NCI-H774 (cell line): ENCODE measurements at places on chromosomes 3 and 15.

DNA sequence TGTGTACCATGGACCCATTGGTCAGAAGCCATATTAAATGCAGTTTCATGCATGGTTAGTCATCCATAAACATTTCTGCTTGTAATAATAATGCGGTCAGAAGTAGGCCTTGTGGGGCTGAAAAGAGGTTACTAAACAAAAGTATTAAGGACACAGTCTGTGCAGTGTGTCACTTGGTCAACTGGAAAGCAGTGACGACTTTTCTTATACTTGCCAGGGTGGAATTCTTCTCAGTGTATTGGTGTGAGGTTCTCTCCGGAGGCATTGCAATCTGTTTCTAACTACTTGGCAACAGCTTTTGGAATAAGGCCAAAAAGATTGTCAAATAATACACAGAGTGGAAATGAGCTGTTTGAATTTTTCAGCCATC lies 46.8 kb downstream of the CHL1 start:
- no peak for DNase-seq

DNA sequence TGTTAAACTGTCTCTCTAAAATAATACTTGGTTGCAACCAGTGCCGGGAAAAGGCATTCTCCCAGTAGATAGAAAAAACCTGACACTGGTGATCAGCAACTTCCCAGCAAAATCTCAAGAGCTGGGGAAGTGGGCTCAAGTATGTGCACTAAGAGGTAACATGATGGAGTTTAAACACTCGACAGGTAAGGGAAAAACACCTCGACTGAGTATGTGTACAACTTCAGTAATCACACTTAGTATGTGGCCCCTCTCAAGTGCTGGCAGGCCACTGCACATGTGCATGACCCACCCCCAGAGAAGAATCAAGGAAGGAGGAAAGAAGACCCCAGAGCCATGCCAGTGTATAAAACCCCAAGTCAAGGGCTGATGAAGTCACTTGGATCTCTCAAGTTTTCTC lies 27.4 kb downstream of the SPESP1 start:
- DNase-seq, result no peak

GRCh38 chr3:45635475-45636256 lies 41.1 kb downstream of the LIMD1 start:
- no peak for DNase-seq

GRCh38 chr3:13567684-13568514 lies 19.0 kb downstream of the FBLN2 start:
- no peak for DNase-seq

DNA sequence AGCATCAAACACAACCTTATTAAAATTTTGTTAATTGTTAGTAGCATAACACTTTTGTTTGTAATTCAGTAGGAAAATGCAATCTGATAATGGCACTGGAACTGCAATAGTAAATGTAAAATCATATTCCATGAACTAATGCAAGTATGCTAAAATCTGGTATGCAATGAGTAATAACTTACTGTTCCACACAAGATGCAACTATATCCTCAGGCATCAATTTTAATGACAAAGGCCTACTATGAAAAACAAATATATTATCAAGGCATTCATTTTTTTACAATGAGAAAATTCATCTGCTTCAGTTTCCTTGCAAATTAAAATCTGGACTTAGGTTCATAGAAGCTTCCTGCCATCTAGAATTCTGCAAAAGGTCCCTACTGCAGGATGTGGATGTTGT lies 1.4 kb upstream of the NSMCE3 start:
- DNase-seq, result no peak

GRCh38 chr3:20100151-20100550 lies 59.9 kb downstream of the KAT2B start:
- DNase-seq, result no peak

- DNase-seq, result no peak
Observed at GRCh38 chr3:82741346-82741745, 979.9 kb upstream of the GBE1 start.

DNA sequence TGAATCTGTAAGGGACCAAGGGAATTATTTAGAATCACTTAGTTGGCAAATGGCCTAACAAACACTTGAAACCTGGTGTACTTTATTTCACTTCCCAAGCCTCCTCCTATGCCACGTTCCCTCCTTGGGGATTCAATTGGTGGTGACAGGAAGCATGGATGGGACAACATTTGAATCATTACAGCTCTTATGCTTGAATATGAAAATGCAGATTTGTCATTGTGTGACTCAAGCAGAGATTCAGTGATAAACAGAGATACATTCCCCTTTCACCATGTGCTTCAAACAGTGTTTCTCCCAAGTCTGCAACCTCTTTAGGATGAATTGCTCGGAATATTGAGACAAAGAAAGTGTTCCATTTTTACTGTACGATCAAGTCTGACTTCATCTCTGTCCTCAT lies 32.7 kb upstream of the MED12L start:
- no peak for DNase-seq

DNA sequence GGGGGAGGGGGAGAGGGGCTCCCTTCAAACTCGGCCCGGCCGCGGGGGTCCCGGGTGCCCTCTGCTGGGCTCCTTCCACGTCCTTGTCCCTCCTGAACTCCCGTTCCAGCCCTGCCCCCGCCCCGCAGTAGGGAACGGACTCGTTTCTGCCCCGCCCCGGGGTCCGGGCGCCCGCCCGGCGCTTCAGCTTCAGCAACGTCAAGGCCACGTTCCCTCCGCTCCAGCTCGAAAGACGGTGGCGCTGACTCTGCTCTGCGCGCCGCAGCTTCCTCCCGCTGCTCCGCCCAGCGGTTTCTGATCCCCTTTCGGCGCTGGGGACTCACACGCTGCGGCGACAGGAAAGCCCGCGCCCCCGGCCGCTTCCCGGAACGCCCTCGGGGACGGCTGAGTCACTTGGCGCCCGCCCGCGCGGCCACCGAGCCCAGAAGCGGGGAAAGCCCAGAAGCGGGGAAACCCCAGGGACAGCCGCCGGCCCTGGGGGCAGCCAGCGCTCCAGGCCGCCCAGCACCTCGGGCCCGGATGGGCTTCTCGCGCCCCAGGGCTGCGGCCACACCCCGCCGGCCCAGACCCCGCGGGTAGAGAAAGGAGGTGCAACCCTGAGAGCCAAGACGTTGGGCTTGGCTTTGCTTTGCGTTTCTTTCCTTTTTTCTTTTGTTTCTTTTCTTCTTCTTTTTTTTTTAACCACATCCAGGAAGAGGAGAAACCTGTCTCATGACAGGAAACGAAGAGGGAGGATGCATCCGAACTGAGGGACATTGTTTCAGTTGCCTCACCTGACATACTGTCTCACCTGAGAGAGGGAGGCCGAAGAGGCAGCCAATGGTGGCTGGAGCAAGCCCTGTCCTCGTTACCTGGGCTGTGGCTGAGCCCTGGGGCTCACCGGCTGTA lies 28.9 kb downstream of the ARHGAP31 start:
- peak; percentile 24 for DNase-seq
